ENCODE measurements at places on chromosomes 7 and 10. TPM values are rescaled to one million over a fixed set of nuclear protein-coding genes. Genes with fewer than 3 reads are reported as not detected.

DNA sequence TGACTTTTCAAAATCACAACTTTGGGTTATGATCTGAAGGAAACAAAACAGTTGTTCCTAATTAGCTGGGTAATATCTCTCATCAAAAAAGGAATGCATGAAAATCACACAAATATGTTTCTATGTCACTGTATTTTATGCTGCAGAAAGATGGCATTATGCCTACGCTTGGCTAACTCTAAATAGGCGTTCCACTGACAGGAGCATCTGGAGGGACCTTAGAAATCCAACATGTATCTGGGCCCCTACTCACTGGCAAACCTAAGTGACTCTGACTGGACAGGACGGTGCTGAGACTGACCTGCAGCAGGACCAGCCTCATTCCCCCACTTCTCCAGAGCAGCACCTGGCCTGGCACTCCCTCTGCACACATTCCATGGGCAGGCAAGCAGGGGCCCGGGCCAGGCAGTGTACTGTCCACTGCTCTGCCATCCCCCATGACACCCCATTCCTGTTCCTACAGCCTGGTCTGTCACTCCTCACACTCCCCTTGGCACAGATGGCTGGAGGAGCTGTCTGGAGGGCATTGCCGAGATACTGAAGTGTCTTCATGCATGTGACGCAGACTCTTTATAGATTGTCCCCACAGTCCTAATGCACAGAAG, 2.6 kb upstream of the MYL7 start:
- peak; percentile 29 for DNase-seq

DNA sequence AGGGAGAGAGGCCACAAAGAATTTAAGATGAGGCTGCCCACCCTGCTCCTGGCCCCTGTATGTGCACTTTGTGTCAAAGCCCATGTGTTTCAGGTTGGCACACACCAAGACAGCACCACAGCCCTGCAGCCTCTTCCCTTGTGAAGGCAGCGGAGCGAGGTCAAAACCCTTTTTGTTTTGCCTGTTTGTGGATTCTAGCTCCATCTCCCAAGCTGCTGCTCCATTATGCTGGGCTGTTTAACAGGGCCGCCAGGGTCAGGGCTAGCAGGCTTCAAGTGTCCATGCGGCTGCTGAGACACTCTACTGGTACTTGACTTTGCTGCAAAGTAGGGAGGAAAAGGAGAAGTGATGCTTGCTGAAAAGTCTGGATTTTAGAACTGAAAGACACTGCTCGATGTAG, 142.3 kb upstream of the EFCAB10 start:
- no peak for DNase-seq

The GTF2I gene
- total RNA-seq = 221 TPM

- DNase-seq = no peak
These were observed 298.9 kb upstream of the PITRM1 start for GRCh38 chr10:3471472-3471871.

- no peak for DNase-seq
These were observed 64.3 kb upstream of the BMPER start for GRCh38 chr7:33841031-33841430.

- no peak for DNase-seq
These were observed 28.0 kb upstream of the SEMA3C start for GRCh38 chr7:80946858-80947257.

The TWIST1 gene
- total RNA-seq = not detected

DNA sequence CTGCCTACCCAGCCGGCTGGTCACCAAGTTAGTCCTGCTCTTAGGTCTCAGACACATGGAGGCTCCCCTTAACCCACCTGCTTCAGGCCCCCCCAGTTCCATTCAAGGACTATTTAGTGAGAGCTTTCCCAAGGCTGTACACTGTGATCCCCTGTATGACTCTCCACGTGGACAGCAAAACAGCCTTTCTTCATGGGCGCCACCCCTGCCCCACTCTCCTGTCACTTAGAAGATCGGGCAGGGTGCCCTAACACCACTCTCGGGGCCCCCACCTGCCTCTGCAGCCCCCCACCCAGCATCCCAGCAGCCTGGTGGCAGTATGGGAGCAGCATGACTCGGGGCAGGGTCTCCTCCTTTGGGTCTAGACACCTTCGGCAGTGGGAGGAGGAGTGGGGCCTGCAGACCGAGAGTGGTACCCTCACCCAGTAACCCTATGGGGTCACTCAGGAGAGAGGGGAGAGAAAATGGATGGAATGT, 116.6 kb downstream of the PTPN20 start:
- DNase-seq = peak; percentile 59

GRCh38 chr10:48567346-48567745, 37.5 kb downstream of the ARHGAP22 start:
- no peak for DNase-seq

- DNase-seq = no peak
These were observed 288.4 kb downstream of the KCNMA1 start for GRCh38 chr10:77349226-77349625.

DNA sequence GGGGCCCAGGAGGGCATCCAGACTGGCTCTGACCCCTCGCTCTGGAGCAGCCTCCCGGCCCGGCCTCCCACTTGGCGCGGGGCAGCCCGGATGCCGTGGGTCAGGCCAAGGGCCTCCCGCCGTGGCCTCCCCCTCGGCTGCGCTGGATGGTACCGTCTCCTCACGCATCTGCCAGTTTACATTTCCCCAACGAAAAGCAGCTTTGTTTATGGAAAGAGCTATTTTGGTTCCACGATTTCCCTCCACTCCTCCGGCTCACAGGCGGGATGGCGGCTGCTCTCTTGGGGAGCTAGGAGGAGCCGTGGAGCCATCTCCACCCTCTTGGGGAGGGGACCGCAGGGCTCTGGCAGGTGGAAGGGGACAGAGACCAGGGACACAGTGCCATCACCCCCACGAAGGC, 93.2 kb upstream of the MYL10 start:
- DNase-seq = no peak

DNA sequence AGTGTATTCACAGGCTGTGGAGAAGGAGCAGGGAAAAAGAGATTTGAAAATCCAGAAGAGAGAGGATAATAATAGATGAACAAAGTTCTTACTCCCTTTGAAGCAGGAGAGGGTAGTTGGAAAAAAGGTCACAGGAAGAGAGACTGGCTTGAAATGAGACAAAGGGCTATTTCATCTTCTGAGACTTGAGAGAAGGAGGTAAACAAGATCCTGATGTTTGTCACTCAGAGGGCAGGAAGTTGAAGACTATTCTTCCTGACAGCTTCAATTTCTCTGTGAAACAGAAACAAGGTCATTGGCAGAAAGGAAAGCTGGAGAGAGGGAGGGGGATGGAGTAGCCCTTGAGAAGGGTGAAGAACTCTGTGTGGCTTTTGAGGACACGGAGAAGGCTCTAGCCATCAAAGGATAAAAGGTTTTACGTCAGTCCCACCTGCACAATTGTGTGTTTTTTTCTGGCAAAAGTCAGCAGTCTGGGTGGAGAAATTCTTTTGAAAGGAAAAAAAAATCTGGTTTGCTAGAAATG, 216.1 kb upstream of the STEAP4 start:
- DNase-seq = no peak

DNA sequence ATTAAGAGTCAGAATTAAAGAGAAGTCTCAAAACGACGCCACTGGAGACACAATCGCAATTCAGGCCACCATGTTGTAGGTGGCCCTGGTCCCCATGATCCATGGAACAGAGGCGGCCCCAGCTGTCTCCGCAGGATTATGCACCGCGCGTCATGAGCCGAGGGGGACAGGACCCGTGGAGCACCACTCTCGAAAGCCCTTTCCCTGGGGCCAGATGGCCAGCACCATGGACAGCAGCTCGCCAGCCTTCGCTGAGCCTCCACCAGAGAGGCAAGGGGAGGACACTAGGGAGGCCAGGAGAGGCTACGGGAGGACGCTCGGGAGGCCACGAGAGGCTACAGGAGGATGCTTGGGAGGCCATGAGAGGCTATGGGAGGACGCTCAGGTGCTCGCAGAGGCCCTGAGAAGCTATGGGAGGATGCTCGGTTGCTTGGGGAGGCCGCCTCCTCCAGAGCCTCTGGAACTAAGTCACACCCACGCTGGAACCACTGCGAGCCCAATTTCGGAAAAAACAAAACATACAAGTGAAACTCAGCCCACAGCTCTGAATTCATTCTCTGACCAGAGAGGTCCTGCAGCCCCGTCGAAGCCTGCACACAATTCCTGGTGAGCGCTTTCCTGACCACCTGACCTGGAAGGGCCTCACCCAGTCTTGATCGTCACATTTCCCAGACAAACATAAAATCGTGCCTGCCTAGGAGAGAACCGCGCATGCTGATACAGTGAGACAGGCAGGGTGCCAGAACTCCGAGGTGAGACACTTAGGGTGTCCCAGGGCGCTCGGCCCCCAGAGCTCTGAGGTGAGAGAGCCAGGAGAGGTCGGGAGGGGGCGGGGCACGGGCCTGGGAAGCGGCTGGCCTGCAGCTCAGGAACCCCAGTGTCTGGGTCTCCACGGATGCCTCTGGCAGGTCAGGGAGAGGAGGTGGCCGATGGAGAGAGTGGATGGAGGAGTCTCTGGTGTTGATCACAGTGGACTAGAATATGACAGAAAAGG, 224.4 kb downstream of the PTPRN2 start:
- peak; percentile 55 for DNase-seq

- no peak for DNase-seq
These were observed 54.8 kb downstream of the PLXNA4 start for GRCh38 chr7:132521423-132521822.

DNA sequence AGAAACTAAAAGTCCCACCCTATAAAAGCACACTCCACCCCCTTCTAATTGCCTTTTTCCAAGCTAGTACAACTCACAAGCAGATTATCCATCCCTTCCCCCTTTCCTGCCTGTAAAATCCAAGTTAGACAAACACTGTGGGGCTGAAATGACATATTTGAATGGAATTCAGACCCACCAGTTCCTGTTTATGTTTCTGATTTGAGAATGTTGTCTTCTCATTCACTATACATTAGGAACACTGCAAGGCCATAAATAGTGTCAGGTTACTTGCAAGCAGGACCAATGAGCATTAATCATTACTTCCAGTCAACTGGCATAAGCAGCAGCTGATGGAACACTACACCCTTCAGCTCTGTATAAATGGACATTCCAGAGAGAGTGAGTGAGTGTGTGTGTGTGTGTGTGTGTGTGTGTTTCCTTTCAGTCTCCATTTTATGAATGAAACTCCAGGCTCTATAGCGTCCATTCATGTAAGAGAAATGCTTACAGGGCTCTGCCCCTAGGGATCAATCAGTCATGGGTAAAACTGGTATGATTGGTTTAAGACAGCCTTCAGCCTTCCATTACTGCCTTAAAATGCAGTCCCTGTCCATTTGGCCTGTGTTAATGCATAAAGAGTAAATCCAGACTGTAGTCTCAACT, 69.3 kb downstream of the ETV1 start:
- no peak for DNase-seq

DNA sequence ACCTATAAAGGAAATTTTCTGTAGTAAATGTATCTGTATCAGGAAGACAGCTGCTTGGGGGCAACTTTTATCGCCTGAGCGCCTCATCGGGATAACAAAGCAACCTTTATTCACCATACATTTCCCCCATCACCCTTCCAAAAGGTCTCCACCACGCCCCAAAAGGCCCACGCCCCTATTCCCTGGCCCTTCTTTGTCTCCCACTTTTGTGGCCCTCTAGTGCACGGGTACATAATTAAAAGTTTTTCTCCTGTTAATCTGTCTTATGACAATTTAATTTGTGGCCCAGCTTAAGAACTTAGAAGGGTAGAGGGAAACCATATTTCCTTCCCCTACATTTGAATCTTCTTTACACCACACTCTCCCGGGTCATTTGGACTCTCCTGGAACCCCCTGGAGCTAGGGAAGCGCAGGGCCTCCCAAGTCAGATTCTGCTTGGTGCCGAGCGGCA, 625 bp downstream of the RP9 start:
- DNase-seq = no peak

DNA sequence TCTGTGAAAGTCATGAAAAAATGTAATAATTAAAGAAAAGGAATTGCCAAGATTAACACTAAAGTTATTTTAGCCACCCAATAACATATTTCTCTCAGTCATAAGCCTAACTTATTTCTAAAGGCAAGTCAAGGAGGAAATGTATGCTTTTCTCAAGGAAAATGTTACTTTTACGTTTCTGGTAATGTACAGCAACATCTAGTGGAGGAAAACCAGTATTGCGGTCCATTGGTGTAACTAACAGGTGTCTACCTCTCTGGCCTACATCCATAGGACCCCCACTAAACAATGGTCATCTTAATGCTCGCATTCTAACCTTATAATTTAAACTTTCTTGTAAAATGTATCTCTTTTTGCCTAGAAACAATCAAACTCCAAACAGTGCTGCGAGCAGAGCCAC, 437.5 kb downstream of the KIF20B start:
- DNase-seq = no peak

- DNase-seq = no peak
These were observed 7.8 kb upstream of the ATOH7 start for GRCh38 chr10:68239596-68240150.

- DNase-seq = no peak
These were observed 805 bp downstream of the ZNF736 start for GRCh38 chr7:64314566-64314965.

DNA sequence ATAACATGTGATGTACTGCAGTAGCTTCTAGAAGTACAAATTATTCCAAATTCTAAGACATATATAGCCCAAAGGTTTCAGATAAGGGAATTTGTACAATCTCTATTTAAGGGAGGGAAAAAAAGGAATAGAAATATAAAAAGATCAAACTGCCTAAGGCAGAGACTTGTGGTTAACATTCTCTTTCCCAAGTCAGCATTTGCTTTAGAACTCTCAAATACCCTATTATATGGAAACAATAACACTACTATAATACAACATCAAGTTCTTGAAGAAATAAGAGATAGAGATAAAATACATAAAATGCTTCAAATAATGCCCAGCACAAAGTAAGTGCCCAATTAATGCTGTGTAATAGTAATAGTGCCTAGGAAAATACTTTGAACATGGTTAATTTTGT, 123.1 kb downstream of the CRPPA start:
- no peak for DNase-seq

- DNase-seq = peak; percentile 71
These were observed 17.9 kb upstream of the TMEM225B start for GRCh38 chr7:99579956-99580777.

GRCh38 chr10:125081931-125082330, 78.4 kb downstream of the CTBP2 start:
- peak; percentile 52 for DNase-seq

- peak; percentile 70 for DNase-seq
These were observed 8.9 kb downstream of the FBXL13 start for GRCh38 chr7:103065667-103066066.

The IPMK gene
- total RNA-seq = 5.7 TPM

The SAP25 gene
- 6.4 TPM for total RNA-seq

The STAMBPL1 gene
- 6.8 TPM for total RNA-seq

The MAD1L1 gene
- 48.4 TPM for total RNA-seq

The KCNMA1 gene
- total RNA-seq = 26.3 TPM

DNA sequence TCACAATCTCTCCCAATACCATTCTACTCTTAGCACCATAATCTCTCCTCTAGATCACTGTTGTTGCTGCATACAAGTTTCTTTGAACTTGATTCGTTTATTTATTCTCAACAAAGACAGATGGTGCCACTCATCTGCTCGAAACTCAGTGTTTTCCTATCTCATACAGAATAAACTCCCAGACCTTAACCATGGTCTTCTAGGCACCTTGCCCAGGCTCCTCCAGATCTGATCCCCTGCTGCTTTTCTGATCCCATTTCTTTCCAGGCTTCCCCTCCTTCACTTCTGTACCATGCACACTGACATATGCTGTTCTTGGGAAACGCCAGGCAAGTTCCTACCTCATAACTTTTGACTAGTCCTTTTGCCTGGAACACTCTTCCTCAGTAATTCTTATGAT, 645.7 kb downstream of the DNAJB9 start:
- DNase-seq = no peak

Measured in upper lobe of right lung (tissue), 1 donor.